ENCODE measurements at places on chromosomes 12 and 14.
A peak's percentile ranks its signal among the peaks of the same experiment; 100 is the strongest.

- no peak for DNase-seq
Measured at GRCh38 chr12:129241852-129242251, 388.6 kb downstream of the GLT1D1 start.

- no peak for DNase-seq
Measured at GRCh38 chr12:44875417-44875953, 630 bp downstream of the NELL2 start.

- peak; percentile 39 for DNase-seq
Measured at GRCh38 chr12:32603858-32604257, 75.2 kb upstream of the DNM1L start.

- no peak for DNase-seq
Measured at GRCh38 chr12:132495629-132496357, 5.8 kb downstream of the FBRSL1 start.

DNA sequence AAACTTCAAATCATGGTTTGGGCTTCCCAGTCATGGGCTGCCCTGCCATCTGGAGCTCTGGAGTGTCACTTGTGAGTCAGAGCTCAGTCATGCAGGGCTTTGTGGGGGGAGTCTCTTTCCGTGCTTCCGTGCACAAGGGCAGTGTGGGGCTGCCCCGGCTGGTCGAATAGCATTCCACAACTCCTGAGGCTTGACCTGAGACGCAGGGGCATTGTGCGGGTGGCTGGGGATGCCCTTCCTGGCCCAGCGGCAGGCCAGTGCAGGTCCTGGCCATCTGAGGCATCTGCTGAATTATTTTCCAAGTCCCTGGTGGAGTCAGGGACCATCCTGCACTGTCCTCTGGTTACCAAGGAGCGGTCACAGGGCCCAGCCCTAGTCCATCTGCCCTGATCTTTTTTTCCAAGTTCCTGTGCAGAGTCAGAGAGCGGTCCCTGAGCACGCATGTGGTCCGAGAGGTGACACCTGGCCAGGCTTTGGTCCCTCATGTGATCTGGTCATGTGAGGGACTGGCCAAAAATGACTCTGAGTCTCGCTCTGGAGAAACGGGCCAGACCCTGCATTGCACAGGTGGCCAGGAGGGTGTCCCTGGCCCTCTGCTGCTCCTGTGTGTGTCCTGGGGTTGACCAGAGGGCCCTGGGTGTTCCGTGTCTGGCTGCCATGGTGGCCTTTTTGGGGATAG is 167.0 kb upstream of the ALG10B start:
- DNase-seq = no peak

- DNase-seq = no peak
Measured at GRCh38 chr12:101775816-101776215, 36.6 kb upstream of the SYCP3 start.

DNA sequence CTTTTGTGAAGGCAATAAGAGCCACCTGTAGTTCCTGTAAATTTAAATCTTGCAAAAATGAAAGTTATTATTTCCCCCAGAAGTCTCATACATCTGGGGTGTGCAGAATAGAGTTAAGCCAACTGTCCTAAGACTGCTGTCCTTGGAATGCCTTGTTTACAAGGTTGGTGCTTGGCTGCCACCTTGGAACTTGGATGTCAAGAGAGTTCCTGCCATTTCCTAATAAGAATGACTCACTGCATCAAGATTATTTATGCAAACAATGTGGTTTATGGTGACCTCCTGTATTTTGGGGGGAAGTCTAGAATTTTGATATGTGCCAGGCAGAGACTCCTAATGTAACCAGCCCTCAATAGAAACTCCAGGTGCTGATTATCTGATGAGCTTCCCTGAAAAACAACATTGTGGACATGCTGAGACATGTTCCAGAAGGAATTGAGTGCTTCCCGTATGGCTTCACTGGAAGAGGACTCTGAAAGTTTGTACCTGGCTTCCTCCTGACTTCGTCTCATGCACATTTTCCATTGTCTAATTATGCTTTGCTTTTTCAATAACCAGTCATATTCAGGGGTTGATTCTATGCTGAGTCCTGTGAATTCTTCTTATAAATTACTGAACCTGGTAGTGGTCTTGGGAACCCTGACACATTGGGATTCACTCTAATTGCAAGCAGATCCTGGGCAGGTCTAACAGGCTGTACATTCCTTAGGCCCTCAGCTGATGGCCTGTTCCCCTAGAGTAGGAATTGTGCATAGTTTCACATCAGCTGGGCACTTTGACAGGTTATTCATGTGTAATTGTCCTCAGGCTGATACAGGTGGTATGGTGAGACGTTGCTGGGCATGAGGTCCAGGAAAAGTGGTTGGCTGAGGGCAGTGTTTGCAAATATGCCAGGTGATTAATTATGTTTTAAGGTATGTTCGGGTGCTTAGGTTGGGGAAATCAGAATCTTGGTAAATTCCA is 1370.7 kb upstream of the TMEM132C start:
- no peak for DNase-seq

- no peak for DNase-seq
Measured at GRCh38 chr14:35250319-35250718, 41.9 kb upstream of the PSMA6 start.

GRCh38 chr14:75264036-75264435 is 14.6 kb upstream of the FOS start:
- DNase-seq = no peak

GRCh38 chr12:97466621-97467020 is 4.0 kb downstream of the RMST start:
- no peak for DNase-seq

GRCh38 chr14:71890541-71890940 is 41.7 kb upstream of the RGS6 start:
- DNase-seq = no peak

DNA sequence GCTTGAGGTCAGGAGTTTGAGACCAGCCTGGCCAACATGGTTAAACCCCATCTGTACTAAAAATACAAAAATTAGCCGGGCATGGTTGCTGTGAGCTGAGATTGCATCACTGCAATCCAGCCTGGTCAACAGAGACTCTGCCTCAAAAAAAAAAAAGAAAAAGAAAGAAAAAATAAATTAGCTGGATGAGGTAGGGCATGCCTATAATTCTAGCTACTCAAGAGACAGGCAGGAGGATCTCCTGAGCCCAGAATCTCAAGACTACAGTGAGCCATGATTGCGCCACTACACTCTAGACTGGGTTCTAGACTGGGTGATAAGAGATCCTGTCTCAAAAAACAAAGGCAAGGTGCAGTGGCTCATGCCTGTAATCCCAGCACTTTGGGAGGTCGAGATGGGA is 16.9 kb downstream of the PPP4R3A start:
- no peak for DNase-seq

DNA sequence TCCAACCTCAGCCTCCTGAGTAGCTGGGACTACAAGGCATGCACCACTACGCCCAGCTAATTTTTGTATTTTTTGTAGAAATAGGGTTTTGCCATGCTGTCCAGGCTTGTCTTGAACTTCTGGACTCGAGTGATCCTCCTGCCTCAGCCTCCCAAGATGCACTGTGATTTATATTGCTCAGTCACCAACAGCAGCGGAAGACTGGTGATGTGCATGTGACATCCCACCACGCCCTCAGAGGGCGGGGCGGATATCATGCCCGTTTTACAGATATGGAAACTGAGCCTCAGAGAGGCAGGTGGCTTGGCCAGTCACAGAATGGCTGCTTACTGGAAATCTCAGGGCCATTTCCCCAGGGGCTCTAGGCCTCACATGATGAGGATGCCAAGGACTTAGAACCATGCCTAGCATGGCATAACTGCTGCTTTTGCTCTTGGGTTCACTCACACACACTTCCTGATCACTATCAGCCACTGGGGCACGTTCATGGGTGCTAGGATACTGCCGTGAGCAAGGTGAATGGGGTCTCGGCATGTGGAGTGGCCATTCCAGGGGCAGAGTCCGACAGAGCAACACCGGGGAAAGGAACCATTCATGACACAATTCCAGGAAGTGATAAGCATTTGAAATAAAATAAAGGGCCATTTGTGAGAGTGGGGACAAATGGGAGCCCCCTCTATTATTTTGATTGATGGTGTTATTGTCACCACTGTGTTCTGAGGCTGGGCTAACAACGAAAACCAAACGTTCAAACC is 31.9 kb downstream of the RBM19 start:
- peak; percentile 71 for DNase-seq

GRCh38 chr14:101054671-101055070 is 151.1 kb upstream of the RTL1 start:
- no peak for DNase-seq

DNA sequence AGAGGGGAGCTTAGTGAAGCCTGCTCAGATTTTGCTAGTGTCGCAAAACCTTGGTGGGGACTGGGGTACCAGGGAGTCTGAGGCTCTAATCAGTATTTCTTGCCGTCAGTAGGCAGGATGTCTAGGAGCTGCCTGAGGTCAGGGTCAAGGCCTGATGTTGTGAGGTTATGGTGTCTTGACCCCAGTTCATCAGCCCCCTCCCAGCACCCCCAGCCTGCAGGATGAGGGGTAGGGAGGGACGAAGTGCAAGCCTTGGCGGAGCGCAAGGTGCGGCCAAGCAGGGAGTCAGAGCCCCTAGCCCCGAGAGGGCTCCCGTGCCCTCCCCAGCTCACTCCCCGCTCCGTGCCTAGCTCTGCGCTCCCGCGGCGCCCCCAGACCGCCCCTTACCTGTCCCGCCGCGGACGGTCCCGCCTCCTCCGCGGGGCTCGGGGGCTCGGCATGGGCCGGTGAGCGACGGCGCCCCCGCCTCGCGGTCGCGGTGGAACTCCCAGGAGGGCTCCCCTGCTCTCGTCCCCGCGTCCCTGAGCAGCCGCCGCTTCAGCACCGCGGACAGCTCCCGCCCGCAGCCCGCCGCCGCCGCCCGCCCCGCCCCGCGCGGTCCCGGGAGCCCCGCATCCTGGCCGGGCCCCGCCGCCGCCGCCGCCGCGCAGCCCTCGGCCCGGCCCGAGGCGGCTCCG is 347 bp downstream of the SYNDIG1L start:
- peak; percentile 9 for DNase-seq

DNA sequence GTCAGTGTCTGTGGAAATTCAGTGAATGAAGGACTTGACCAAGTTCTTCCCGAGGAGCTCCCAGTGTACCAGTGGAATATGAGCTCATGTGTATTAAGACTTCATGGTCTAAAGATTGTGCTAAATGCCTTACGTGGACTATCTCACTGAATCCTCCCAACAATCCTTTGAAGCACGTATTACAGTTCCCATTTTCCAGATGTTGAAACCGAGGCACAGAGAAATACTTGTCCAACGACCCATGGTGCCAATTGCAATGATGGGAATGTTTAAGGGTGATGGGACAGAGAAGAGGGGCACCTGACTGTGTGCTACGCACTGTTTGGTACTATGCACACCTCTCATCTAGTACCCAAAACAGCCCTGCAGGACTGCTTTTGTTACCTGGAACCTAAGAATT is 77.2 kb downstream of the PAPOLA start:
- DNase-seq = no peak

DNA sequence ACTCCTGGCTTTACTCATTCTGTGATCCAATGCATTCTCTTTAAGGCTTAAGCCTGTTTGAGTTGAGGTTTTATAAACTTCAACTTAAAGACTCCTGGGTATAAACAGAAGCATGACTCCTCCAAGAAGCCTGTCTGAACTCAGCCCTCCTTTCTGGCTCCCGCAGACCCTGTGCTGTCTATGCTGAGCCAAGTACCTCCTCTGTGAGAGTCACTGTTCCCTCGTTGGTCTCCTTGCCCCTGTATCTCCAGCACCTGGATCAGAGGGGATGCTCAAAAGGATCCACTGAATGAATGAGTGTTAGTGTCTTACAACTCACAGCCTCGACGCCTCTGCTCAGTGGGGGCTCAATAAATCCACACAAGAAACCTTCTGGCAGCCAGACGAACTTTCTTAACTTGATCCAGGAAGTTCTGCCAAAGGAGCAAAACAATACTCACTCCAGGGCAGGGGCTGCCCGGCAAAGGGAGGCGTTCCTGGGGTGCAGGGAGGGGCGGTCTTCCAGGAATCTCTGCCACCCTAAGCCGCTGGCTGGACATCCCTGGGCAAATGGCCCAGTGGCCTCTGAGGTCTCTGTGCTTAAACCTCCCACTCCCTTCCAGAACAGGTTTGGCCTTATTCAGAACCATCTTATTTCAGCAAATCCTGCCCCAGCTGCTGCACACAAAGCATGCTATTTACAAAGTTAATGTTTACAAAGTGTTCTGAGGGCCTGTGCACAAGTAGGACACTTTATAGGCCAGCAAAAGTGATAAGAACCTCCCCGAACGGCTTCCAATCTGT is 32.9 kb downstream of the MAP1LC3B2 start:
- no peak for DNase-seq

- peak; percentile 25 for DNase-seq
Measured at GRCh38 chr12:11839091-11839641, 189.7 kb downstream of the ETV6 start.

- no peak for DNase-seq
Measured at GRCh38 chr12:113276946-113277500, 55.8 kb downstream of the TPCN1 start.

GRCh38 chr14:21924479-21924878 is 250.9 kb upstream of the OR4E1 start:
- peak; percentile 14 for DNase-seq

DNA sequence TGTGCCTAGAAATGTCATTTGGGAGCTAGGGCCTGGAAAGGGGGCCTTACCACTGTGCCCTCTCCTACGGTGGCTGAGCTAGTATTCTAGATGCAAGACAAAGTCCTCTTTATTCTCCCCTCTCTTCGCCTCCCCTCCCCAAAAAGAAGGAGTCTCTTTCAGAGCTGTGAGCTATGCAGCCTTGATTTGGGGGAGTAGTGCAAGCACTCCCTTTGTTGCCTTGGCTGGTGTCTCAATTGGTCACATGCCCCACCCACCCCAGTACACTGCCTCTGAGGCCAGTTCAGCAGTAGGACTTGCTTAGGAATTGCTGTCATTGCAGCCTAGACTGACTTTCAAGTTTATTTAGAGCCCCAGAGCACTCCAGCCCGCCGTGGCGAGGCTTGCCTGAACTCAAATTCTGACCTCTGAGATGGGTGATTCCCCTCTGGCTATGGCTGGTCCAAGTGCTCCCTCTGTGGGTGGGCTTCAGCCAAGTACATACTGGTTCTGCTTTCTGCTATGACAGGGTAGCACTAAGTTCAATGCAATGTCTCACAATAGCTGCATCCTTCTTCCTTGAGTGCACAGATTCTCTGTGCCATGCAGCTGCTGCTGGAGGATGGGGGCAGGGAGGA is 37.0 kb upstream of the FBXO33 start:
- DNase-seq = peak; percentile 16

- no peak for DNase-seq
Measured at GRCh38 chr14:103142026-103142425, 18.8 kb downstream of the TNFAIP2 start.

DNA sequence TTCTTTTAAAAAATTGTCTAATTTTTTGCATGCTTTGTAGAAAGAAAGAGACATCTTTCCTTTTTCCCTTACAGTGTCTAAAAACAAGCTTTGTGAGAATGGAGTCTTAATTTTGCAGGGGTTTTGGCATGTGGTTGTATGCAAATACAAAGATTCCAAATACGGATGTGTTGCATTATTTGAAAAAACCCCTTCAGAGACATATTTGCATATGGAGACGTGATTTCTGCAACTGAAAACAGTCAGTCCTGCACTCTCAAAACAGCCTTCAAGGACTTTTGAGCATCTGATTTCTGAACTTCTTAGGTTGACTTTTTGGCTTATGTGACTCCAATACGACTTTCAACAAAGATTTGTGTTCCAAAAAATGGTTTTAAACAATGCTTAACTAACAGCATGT is 7.8 kb downstream of the IRAK3 start:
- no peak for DNase-seq

Measured in hematopoietic multipotent progenitor cell treated with erythropoietin and hydrocortisone succinate and interleukin-3 and kit ligand, for 8 days (in vitro differentiated cells).